ENCODE measurements at places on chromosomes 3 and 15.

- DNase-seq = peak; percentile 15
Measured at GRCh38 chr3:100548053-100548452, 55.6 kb downstream of the TMEM45A start.

- DNase-seq = no peak
Measured at GRCh38 chr15:27408428-27408827, 437.4 kb downstream of the GABRG3 start.

DNA sequence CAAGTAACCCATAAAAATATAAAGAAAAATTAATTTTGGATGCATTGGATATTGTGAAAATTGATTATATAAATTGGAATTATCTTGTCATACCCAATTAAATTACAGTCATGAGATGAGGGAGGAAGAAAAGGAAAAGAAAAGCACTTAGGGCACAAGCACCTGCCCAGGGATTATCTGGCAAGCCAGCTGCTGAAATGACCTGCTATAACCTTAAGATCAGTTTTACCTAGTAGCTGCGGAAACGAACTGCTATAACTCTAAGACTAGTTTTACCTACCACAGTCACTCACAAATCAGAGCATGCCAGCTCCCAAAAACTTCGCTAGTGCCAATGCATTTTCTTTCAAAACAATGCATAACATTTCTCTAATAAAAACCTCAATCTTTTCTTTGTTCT is 26.2 kb downstream of the LRRFIP2 start:
- DNase-seq = no peak

DNA sequence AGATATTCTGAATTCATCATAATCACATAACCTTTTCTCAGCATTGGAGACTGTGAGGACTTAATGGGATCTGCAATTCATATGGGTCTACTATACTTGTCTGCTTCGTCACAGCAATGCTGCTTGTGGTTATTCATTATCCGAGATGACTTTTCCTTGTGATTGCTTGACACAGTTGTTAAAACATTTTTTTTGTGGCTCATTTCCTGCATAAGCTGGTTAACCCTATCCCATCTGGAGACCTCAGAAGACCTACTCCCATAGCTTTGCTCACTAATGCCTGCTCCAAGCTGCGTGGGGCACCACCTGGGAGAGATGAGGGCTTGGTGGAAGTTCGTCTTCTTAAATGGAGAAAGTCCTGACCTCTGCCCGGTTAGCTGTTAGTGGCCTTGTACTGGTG is 360.8 kb downstream of the CHST2 start:
- DNase-seq = no peak

GRCh38 chr15:45149060-45149459 is 19.3 kb downstream of the DUOX1 start:
- no peak for DNase-seq

GRCh38 chr3:84184937-84185336 is 773.9 kb upstream of the CADM2 start:
- no peak for DNase-seq

DNA sequence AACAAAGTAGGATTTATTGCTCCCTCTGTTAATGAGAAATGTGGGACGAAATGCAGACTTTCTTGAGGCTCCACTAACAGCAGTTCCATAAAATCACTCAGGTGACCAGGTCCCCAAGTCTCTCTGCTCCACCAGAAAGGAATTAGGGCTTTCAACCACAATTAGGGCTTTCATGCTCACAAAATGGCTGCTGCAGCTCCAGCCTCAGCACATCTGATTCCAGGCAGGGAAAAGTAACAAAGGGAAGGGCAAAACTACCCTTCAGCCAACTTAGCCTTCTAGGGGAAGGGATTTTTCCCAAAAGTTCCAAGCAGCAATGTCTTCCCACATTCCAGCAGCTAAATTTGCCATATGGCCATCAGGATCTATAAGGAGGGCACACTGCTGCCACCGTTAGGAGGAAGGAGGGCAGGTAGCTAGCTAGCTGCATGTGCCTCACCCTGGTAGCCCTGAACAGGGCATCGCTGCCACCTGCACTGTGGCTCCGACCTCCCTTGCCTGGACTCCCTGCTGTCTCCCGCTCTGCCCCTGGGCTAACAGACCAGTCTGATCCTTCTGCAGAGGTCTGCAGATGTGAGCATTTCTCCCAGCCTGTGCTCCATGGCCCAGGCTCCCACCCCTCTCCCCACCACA is 12.8 kb downstream of the CFAP100 start:
- no peak for DNase-seq

GRCh38 chr3:100040451-100041225 is 73.7 kb downstream of the FILIP1L start:
- no peak for DNase-seq

DNA sequence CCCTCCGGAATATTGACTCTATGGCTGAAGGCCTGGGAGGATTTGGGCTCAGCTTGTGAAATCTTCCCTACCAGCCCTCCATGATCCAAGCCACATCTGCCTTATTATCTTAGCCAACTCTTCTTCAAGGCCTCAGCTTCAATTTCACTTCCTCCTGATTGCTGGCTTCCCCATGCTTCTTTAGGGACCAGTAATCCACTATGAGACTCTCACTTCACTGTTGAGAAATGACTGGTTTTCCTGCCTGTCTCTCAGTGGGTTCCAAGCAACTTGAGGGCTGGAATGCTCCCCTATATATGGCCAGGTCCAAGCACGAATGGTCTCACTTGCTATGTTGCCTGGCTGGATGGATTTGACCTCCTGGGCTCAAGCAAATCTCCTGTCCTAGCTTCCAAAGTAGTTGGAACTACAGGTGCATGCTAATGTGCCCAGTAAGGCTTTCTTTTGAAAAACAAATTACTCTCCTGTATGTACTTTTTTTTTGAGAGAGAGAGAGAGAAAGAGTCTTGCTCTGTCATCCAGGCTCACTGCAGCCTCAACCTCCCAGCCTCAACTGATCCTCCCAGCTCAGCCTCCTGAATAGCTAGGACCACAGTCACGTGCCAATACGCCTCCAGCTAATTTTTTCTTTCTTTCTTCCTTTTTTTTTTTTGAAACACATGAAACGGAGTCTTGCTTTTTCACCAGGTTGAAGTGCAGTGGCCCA is 7.9 kb upstream of the PIK3CB start:
- DNase-seq = no peak

DNA sequence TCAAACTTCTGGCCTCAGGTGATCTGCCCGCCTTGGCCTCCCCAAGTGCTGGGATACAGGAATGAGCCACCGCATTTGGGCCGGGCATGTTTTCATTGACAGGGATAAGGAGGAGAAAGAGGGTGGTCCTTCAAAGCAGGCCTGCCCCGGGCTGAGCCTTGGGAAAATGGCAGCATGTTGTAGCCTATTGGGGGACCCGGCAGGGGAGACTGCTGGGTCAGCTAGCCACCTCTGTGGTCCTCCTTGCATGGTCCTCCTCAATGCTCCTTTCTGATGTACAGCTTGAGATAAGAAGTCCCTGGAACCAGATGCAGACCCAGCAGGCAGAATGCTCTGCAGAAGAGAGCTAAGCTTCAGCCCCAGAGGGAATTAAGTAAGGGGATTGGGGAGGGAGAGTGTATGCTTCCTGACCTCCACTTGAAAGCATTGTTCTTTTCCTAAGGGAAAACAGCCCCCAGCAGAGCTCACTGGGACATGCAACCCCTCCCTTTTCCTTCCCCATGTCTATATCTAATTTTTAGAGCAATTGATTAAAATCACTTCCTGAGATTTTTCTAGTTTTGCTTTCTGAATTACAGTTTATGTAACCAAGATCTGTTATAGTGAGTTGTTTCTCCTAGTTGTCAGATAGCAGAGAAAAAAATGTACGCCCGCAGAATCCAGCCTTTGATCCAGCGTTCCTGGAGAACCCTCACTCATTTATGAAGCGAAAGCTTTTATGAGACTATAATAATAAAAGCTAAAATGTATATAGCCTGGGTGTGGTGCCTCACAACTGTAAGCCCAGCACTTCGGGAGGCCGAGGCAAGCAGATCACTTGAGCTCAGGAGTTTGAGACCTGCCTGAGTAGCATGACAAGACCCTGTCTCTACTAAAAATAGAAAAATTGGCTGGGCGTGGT is 48.7 kb upstream of the VILL start:
- DNase-seq = no peak

- no peak for DNase-seq
Measured at GRCh38 chr3:122246199-122246598, 62.7 kb downstream of the CASR start.

DNA sequence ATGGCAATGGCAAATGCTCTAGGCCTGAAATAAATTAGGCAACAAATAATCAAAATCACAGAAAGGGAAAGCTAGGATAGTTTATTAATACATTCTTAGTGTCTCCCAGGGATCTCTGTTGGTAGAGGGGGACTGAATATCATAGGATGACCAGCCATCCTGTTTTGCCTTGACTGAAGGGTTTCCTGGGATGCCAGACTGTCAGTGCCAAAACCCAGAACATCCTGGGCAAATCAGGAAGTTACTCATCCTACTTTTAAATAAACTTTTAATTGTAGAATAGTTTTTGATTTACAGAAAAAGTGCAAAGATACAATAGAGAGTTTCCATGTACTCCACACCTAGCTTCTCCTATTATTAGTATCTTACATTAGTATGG is 21.8 kb upstream of the SIAH2 start:
- no peak for DNase-seq

- no peak for DNase-seq
Measured at GRCh38 chr15:64943512-64944225, 32.0 kb downstream of the ANKDD1A start.

GRCh38 chr3:71063773-71064290 is 519.7 kb downstream of the FOXP1 start:
- DNase-seq = no peak

DNA sequence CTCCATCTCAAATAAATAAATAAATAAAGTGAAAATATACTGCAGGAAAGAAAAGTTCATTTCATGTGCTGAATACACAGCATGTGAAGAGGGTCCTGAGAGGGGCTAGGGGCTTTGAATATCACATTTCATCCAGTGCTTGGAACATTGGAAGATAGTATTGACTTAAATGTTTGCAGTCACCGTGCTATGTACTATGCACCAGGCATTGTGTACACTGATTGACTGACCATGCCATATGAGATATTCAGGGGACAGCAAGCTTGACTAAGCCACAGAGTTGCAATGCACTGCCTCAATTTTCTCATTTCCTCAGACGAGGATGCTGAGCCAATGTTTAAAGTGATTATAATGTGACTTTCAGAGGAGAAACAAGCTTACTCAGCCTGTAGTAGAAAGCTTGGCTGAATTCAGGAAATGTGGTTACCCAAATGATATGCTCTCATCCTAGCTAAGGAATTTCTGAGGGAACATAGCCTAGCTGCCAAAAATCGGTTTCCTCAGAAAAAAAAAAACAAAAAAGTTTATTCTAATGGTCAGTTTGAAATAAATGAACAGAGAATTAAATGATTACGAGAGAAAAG is 557.9 kb downstream of the FGF12 start:
- no peak for DNase-seq

DNA sequence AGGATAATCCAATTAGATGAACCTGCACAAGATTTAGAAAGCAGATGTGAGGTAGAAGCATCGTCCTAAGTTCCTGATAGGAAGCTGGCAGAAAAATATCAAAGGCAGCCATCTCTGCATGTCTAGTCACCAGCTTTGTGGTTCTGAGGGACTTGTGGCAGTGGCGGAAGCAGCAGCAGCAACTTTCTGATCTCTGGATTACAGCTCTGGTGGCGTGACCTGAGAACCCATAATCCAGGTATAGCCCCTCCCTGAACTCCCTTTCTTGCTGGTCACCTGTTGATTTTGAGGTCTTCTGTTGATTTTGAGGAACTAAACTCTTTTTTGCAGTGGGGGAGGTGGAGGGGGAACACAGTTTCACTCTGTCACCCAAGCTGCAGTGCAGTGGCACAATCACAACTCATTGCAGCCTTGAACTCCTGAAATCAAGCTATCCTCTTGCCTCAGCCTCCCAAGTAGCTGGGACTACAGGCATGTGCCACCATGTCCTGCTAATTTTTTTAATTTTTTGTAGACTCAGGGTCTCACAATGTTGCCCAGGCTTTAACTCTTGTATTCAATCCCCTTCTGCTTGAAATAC is 7.9 kb downstream of the FSIP1 start:
- DNase-seq = no peak

Measured in NCI-H187 (cell line).